ENCODE measurements at places on chromosomes 5 and 9. TPM values are rescaled to one million over a fixed set of nuclear protein-coding genes. Genes with fewer than 3 reads are reported as not detected.

PCDHA9 gene
- 0.05 TPM for polyA plus RNA-seq

OCLN gene
- polyA plus RNA-seq: 33.2 TPM

OTULINL gene
- 11.1 TPM for polyA plus RNA-seq

TEK gene
- 53.4 TPM for polyA plus RNA-seq

GRCh38 chr5:133253070-133253469 lies 201.3 kb downstream of the HSPA4 start:
- no peak for DNase-seq

Data from left renal cortex interstitium (tissue), 4 donors.